ENCODE measurements at places on chromosomes 4 and X. TPM values are rescaled to one million over a fixed set of nuclear protein-coding genes. Genes with fewer than 3 reads are reported as not detected.

Gene ATP8A1
- not detected for total RNA-seq

- DNase-seq, result peak; percentile 72
These were observed 11.3 kb upstream of the PLAC1 start for GRCh38 chrX:134669378-134670098.

Gene PDGFRA
- total RNA-seq, result 2.2 TPM

DNA sequence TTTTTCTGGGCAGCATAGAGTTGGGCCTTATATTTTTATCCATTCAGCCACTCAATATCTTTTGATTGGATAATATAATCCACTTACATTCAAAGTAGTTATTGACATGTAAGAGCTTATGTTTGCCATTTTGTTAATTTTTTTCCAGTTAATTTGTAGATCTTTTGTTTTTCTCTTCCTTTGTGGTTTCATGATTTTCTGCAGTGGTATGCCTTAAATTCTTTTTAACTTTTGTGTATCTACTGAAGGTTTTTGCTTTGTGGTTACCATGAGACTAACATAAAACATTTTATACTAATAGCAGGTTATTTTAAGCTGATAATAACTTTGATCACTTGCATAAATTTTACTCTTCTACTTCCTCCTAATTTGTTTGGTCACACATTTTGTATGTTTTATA, 140.8 kb upstream of the GATB start:
- DNase-seq, result no peak

DNA sequence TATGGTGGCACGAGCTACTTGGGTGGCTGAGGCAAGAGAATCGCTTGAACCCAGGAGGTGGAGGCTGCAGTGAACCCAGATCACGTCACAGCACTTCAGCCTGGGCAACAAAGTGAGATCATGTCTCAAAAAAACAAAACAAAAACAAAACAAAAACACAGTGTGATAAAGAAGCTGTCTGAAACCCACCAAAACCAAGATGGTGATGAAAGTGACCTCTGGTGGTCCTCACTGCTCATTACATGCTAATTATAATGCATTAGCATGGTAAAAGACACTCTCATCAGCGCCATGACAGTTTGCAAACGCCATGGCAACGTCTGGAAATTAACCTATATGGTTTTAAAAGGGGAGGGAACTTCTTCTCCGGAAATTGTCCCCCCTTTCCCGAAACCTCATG, 29.4 kb upstream of the OPHN1 start:
- DNase-seq, result no peak

DNA sequence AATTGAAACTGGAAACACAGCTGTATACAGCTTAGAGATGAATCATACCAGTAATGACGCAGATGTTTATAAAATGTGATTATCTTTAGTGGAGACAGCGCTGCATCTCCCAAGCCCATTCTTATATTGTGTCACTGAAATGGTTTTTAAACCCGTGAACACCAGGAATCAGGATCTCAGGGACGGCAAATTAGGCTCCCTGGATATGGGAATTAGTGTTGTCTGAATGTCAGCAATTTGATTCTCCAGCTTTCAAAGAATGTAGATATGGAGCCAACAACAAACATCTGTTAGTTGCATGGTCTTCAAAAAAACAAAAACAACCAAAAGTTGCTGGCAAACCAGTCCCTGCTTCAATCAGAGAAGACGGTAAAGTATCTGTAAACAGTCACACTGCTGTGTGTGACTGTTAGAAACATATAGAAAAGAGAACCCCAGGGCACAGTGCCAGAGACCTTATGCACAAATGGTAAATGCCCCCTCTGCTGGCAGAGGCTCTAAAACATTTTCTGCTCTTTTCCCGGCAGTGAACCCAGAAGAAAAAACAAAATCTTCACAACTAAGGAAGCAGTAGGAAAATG, 351.9 kb upstream of the FTHL17 start:
- peak; percentile 20 for DNase-seq

DNA sequence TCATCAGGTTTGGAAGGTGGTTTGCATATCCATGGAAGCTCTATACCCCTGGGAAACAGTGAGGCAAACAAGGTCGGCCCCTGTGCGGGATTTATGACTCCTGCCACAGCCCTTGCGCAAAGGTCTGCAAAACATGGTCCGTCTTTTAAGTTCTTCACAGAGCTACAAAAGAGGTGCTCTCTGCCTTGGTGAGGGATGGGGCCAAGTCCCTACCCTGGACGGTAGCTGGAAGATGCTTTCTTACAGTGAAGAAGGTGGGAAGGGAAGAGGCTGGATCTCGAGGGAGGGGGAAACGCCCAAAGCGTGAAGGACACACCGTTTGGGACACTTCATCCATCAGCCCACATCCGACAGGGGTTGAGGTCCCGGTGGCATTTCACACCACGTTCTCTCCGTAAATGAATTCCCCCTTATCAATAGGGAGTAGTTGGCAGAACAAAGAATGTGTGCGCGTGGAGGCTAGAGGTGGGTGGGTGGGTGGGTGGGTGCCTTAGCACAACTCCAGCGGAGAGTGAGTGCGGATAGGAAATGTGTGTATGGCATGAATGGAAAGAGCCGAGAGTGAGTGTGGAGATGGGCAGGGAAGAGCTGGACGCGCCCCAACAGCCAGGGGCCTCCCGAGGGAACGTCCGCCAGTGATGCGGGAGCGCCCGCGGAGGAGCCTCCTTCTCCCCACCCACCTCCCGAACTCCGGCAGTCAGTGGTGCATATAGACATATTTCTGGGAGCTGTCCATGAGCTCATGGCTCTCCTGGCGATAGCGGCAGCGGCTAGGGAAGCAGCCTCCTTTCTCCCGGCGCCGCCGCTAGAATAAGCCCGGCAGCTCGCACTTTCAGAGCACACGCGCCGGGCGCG, 68.3 kb downstream of the LARP7 start:
- DNase-seq, result peak; percentile 63

DNA sequence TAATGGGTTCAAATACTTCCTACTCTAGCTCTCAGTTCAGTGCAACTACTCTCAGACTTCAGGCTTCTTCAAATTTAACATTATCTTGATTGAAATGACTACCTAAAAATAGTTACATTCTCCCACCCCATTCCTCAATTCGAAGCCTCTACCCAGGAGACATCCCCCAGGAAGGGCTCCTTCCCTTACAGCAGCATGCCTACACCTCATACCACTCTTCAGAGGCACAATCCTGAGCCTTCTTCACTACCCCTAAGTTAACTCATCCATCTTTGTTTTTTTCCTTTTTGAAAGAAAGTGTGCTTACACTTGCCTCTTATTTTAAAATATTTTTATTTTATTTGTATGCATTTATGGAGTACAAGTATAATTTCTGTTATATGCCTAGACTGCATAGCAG, 17.2 kb upstream of the PRSS48 start:
- DNase-seq, result no peak

Gene EVC
- total RNA-seq, result 38.5 TPM

GRCh38 chr4:10664408-10664807, 20.2 kb downstream of the CLNK start:
- peak; percentile 45 for DNase-seq

Gene RNF113A
- total RNA-seq, result 10.5 TPM

Gene SOX3
- not detected for total RNA-seq

DNA sequence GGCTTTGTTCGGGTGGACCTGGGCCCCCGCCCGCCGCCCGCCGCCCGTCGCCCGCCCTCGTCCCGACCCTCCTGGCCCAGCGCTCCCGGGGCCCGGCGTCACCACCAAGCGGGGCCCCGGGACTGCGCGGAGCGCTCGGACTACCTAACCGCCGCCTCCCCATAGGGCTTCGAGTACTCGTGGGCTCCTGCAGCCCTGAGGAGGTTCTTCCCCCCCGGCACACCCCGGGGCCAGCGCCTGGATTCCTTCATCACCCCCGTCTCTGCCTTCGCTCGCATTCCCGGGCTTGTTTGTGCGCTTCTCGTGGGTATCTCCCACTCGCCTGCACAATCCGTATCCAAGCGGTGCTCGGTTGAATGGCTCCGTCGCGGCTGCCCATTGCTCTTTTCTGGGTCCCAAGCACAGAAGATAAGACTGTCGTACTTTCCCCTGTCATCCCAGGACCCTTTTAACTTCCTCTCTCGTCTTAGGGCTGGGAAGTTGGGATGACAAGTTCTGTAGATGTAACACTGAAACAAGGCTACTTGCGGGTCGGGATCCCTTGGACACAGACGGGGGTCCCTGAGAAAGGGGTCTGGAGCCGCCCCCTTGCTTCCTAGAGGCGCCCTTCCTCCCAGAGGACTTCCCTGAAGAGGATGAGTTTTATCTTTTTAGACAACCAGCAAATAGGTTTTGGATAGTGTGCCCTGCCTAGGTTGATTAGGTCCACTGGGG, 565 bp downstream of the MOB1B start:
- no peak for DNase-seq

Gene MEPE
- not detected for total RNA-seq

Gene PABPC1L2A
- total RNA-seq, result not detected

Gene GABRE
- total RNA-seq, result 31.9 TPM
